ENCODE measurements at places on chromosomes 3 and 15. TPM values are rescaled to one million over a fixed set of nuclear protein-coding genes. Genes with fewer than 3 reads are reported as not detected.

DCP1A gene
- 35.1 TPM for total RNA-seq

NXPE3 gene
- 16.0 TPM for total RNA-seq

CISH gene
- 2.9 TPM for total RNA-seq

RHCG gene
- total RNA-seq = not detected

EPHA3 gene
- not detected for total RNA-seq

KBTBD13 gene
- total RNA-seq = not detected

DNA sequence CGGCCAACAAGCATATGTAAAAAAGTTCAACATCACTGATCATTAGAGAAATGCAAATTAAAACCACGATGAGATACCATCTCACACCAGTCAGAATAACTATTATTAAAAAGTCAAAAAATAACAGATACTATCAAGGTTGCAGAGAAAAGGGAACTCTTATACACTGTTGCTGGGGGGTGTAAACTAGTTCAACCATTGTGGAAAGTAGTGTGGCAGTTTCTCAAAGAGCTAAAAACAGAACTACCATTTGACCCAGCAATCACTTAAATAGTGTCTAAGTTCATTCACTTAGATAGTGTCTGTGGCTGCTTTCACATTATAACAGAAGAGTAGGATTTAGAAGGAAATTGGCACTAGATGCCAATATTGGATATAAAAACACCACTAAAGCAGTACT, 49.7 kb downstream of the CGGBP1 start:
- no peak for DNase-seq

DNA sequence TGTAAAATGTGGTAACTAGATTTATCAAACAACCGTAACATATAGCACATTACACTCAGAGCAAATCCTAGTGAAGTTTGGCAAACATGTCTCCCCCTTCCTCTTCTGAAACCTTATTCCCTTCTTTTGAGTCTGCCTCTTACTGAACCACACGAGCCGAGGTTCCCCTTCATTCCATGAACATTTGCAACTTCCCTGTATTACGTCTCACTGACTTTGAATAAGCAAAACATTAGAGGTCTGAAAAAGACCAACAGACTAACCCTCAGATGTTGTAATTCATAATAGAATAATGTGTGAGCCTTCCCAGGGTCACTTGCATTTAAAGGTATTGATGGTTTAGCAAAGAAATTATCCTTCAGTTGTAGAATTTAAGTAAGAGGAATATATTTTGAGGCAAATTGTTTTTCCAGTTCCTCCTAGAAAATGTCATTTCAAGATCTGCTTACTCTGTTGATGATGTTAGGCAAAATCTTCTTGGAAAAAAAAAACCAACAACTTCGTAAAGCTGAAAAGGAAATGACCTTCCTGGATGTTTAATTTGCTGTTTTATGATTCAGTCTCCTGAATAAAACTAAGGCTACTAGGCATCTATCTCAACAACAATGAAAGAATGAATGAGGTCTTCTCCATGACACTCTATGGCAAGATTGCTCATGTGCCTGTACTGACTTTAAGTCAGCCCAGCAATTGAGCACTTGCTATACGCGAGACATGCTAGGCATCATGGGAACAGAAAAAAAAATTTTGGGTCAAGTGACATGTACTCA, 296.9 kb upstream of the NECTIN3 start:
- DNase-seq = no peak

GRCh38 chr15:31434588-31435260, 108.1 kb downstream of the KLF13 start:
- DNase-seq = peak; percentile 56

- peak; percentile 58 for DNase-seq
Observed at GRCh38 chr15:74397239-74398068, 30.0 kb upstream of the CYP11A1 start.

GRCh38 chr15:84878504-84878903, 6.0 kb upstream of the SLC28A1 start:
- DNase-seq = no peak

DNA sequence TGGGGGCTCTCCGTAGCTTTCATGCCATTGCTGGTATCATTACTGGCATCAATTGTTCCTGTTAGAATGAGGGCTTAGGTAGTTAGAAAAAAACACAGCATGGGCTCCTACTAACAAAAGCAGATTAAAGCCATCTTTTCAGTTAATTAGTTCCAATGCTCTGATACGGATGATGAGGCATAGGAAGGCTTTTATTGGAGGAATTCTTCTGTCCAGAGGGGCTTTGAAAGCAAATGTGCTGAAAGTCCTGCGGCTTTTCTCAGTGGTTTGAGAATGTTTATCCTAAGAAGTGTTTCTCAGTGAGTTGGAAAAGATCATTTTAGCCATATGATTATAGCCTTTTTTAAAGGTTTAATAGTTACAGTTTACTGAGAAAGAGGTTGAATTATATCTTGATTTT, 198.5 kb downstream of the THSD4 start:
- no peak for DNase-seq

DNA sequence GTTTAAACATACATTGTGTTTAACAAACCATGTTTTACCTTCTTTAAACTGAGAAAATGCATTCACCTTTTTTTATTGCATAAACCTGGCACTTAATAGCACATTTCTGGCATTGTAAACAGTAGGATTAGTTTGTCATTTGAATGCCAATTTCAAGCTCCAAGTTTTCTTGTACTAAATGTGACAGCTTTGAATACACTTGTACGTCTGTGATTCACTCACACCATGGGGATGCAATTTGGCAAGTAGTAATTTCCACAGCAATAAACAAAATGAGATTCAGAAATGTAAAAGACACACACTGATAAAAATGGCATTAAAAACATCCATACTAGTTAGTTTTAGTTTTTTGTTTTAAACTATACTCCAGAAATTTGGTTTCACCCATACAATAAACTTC, 598.9 kb downstream of the SI start:
- DNase-seq = no peak

- no peak for DNase-seq
Observed at GRCh38 chr3:120438665-120439370, 12.0 kb downstream of the FSTL1 start.

DNA sequence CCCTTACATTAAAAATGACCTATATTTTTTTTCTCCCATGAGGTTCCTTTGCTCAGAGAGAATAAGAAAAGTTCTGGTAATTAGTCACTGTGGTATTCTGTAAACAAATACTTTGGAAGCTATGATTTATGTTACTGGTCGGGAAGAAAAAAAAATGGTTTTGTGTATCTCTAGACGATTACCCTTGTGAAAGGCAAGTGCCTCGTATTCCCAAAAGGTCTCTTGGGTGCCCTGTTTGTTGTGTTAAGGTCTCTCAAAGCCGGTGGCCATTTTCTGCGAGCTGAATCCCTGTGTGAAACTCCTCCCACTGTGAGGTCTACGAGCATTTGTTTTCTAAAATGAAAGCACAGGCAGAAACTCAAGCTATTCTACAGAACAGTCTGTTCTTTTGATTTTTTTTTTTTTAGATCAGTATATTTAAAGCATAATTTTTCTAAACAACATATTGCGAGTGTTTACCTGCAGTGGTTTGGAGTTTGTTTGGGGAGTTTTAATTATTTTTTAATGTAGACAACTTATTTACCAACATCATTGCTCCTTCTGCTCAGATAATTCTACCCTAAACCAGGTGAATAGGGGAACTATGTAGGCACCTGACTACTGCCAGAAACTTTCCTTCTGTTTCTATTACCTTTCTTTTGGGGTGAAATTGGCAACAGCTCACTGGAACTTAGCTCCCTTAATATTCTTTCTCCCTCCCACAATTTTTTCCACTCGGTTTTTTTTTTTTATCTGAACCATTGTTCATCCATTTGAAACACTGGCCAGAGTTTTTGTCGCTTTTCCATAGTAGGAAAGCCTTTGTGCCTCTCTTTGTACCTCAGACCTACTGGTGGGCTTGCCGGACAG, 44.0 kb downstream of the ZBTB38 start:
- DNase-seq = no peak

- no peak for DNase-seq
Observed at GRCh38 chr3:162468791-162469190, 972.2 kb downstream of the OTOL1 start.

DNA sequence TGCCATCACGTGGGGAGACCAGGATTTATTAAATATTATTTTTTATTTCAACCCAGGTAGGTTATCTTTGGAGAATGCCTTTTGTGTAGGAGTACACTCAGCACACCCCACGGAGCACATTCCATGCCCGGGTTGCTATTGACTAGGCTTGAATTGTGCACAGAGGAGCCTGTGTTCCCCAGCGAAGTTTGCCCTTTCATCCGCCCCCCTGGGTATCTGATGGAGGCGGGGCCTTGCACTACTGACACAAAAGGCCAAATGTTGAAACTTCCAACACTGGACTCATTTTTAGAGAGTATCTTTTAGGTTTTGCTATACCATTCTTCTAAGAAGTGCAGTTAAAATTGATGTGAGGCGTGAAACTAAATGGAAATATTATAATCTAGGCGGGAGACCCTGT, 39.3 kb upstream of the PPP4R2 start:
- DNase-seq = no peak

- DNase-seq = no peak
Observed at GRCh38 chr3:100852840-100853239, 140.4 kb downstream of the ABI3BP start.

DNA sequence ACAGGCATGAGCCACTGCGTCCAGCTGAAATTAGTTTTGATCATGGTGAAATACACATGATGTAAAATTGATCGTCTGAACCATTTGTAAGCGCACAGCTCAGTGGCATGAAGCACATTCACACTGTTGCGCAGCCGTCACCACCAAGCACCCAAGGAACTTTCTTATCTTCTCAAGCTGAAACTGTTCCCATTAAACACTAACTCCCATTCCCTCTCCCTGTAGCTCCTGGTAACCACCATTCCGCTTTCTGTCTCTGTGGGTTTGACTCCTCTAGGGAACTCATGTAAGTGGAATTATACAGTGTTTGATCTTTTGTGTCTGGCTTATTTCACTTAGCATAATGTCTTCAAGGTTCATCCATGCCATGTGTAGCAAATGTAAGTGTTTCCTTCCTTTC, 62.3 kb downstream of the FBLN2 start:
- DNase-seq = no peak

DNA sequence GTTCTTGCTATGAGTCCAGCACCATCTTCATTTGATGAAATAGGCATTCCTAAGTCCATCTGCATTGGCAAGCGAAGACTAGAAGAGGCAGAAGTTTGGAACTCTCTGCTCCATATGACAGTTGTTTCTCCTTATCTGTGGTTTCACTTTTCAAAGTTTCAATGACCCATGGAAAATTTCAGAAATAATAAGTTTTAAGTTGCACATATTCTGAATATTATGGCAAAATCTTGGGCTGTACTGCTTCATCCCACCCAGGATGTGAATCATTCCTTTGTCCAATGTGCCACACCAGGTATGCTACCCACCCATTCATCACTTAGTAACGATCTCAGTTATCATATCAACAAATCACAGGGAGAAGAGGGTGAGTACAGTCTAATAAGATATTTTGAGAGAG, 647.9 kb downstream of the GRM7 start:
- DNase-seq = no peak

DNA sequence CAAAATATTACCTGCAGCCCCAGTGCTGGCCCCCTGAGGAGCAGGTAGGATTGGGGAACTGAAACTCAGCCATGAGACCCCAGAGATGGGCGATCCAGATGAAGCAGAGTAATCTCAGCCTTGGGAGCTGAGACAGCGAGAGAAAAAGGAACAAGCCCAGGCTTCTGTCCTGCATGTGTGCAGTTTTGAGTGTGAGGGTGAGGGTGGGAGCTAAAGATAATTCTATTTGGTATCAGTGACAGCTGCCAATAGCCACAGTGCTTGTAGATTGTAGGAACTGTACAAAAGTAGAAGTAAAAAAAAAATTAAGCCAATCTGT, 5.9 kb downstream of the ATP8B4 start:
- DNase-seq = no peak

- DNase-seq = no peak
Observed at GRCh38 chr15:75827691-75828090, 15.6 kb upstream of the UBE2Q2 start.
